ENCODE measurements at places on chromosomes 6 and 20.

GRCh38 chr6:124190256-124190655 lies 386.6 kb downstream of the NKAIN2 start:
- no peak for DNase-seq

DNA sequence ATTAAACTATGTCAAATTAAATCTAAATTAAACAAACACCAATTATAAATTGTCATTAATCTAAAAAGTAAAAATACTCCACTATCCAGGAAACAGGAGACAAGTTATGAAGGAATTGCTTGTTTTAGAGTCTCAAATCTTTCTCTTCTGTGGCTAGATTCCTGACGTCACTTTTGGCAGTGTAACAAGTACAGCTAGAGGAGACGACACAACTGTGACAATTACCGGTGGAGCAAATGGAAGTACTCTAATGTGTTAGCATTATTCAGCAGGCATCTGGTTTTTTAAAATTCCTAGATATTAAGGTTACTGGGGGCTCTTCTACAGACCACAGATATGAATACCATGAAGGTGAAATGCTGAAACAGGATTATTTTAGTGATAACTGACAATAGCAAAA lies 1042.7 kb downstream of the EPHA7 start:
- no peak for DNase-seq

DNA sequence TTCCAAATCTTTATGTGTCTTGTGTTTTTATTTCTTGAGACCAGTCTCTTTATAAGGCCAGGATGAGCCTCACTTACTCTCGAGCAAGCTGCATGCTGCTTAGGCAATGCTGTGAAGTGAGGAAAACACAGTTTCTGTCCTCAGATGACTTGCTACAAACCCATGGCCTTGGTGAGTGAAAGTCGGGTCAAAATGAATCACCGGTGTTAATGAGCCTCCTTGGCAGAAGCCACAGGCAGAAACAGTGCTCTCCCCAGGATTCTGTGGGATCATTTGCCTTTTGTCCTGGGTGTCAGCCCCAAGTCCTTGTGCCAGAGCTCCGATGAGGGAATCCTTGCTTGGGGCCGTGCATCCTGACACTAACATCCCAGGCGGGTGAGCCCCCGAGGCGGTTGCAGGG lies 482.5 kb downstream of the QKI start:
- no peak for DNase-seq

DNA sequence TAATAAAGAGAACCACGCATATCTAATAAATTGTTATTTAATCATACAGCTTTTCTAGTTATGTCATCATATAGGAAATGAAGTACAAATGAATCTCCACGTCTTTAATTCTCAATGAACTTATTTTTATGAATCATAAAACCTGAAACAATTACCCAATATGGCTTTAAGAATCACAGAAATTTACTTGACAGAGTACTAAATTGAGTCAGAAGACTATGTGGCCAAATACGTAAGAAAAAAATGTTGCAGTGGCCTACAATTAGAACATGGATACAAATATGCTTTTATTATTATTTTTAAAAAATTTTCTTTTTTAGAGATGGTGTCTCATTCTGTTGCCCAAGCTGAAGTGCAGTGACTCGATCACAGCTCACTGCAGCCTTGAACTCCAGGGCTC lies 584.7 kb upstream of the SLC35B3 start:
- DNase-seq = no peak

- DNase-seq = no peak
These were observed 613.1 kb downstream of the EPHA7 start for GRCh38 chr6:92806254-92806653.

GRCh38 chr6:34416877-34417371 lies 8.9 kb downstream of the RPS10 start:
- DNase-seq = no peak

DNA sequence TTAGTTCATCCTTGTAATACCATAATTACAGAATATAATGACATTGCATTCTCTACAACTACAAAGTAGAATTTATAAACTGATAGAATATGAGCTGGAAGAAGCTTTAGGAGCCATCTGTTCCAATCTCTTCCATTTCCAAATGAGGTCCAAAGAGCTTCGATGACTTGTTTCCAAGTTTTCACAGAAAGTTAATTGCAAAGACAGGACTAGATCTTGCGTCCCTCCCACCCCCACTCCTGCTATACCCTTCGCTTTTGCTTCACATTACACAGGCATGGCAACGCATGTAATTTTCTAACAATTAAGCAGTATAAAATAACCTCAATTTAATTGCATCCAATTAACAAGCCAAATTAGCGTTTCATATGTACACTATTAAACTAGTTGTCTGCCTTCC lies 7.0 kb downstream of the HIVEP2 start:
- no peak for DNase-seq

DNA sequence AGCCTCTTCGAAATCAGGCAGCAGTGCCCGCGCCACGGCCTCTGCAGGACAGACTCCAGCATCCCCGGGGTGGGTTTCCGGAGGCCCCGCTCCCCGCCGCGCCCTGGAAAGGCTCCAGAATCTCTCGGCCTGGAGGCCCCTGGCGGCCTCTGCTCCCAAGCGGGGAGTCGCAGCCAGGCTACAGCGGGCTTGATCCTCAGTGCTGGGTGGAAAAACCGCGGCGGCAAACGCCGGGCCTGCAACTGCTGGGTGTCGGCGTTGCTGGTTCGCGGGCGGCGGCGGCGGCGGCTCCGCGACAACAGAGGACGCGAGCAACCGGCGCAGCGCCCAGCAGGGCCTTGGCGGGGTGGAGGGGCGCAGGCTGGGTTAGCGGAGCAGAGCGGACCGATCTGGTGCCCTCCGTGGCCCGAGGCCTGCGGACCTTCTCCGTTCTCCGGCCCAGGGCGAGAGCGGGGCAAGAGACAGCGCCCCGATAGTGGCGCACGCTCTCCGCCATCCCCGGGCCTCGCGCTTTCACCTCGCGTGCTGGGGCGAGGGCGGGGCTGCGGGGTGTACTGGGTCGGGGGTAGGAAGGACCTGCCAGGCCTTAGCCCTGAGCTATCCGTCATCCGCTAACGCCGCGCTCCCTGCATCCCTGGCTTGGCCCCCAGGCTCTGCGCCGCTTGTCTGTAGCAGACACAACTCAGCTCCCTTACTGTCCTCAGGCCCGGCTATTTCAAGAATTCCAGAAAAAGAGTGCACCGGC lies 3.4 kb upstream of the ZNF292 start:
- peak; percentile 75 for DNase-seq

GRCh38 chr20:58677808-58678207 lies 14.8 kb upstream of the NPEPL1 start:
- no peak for DNase-seq

DNA sequence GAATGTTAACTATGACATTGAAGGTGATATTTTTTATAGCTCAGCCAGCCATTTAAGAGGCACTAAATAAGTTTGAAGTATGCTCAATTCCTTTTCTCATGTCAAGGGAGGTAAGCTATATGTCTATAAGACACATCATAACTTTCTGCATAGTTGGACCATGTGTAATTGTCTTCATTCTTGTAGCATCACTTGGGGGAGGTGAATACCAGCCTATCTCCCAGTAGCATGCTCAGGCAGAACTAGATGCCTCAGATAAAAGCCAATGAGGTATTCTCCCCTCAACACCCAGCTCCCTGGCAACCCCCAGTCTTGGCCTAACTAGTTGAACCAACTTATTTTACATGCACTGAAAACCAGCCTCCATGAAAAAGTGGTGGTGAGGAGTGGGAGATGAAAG lies 158.3 kb upstream of the JAG1 start:
- no peak for DNase-seq

- DNase-seq = no peak
These were observed 36.5 kb downstream of the SNX14 start for GRCh38 chr6:85556992-85557668.

GRCh38 chr20:34771680-34772081 lies 53.8 kb downstream of the NCOA6 start:
- DNase-seq = no peak

GRCh38 chr20:13221673-13222318 lies 722 bp downstream of the ISM1 start:
- peak; percentile 70 for DNase-seq

DNA sequence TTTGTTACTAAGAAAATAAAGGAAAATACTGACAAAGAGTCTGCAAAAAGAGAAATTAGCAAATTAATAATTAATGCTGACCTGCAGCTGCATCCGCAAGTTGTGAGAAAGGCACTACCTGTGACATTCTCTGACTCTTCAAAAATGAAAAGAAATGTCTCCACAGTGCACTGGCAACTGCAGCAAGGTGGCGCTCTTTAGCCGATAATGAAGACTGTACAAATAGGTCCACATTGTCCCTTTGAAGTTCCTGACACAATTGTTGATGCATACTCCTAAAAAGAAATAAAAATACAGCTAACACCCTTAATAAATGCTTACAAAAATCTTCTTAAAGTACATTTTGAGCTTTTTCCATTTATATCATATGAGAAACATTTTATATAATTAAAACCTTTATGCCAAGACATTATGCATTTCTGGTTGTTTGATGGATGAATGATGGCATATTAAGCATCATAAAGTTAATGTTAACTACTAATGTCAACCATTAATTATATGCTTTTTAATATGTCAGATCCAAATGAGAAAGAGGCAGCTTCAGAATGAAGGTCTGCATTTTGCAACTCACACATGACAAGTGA lies 96.5 kb downstream of the MMS22L start:
- peak; percentile 63 for DNase-seq

DNA sequence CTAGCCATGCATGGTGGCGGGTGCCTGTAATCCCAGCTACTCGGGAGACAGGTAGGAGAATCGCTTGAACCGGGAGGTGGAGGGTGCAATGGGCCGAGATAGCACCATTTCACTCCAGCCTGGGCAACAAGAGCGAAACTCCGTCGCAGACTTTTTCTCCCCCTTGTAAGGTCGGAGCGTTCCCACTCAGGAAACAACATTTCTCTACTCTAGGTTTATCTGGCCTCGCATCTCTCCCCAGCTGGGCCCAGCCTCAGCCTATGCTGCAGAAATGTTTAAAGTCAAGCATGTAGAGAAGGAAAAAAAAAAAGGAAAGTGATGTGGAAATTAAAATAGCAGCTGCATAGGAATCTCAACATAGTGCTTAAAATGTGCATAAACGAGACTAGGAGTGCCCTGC lies 172.3 kb downstream of the TRIM27 start:
- no peak for DNase-seq

GRCh38 chr20:41854765-41855164 lies 236.6 kb upstream of the CHD6 start:
- no peak for DNase-seq

GRCh38 chr6:159852877-159853276 lies 37.9 kb upstream of the MAS1 start:
- no peak for DNase-seq

GRCh38 chr20:9480066-9480465 lies 34.3 kb upstream of the LAMP5 start:
- DNase-seq = no peak

GRCh38 chr6:167106406-167106805 lies 16.5 kb upstream of the CCR6 start:
- DNase-seq = no peak

GRCh38 chr6:127956956-127957355 lies 56.1 kb upstream of the THEMIS start:
- DNase-seq = no peak

- DNase-seq = no peak
These were observed 357.9 kb downstream of the FARS2 start for GRCh38 chr6:5619249-5619648.

GRCh38 chr6:38151580-38152500 lies 332.3 kb downstream of the ZFAND3 start:
- no peak for DNase-seq

DNA sequence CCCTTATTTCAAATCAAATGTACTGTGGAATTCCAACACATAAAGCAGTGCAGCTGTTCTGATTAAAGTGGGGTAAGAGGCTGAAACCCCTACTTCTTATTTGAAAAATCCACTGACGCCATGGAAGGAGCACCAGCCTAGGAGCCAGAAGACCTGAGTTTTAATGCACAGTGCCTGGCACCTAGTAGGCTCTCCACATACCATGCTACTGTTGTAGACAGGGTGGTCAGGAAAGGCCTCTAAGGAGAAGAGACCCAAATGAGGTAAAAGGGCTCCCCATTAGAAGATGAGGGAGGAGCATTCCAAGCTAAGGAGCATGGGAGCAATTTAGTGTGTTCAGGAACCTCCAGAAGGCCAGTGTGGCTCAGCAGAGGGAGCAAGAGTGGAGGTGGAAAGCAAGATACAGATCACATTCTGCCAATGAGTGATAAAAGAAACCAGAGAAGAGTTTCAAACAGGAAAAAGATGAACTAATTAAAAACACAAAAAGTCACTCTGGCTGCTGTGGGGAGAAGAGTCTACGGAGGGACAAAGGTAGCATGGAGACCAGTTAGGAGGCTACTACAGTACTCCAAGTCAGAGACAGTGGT lies 11.8 kb upstream of the ZNF76 start:
- DNase-seq = no peak

GRCh38 chr6:49252901-49253300 lies 210.2 kb downstream of the MMUT start:
- no peak for DNase-seq

GRCh38 chr6:119096721-119097565 lies 18.5 kb upstream of the FAM184A start:
- DNase-seq = no peak

DNA sequence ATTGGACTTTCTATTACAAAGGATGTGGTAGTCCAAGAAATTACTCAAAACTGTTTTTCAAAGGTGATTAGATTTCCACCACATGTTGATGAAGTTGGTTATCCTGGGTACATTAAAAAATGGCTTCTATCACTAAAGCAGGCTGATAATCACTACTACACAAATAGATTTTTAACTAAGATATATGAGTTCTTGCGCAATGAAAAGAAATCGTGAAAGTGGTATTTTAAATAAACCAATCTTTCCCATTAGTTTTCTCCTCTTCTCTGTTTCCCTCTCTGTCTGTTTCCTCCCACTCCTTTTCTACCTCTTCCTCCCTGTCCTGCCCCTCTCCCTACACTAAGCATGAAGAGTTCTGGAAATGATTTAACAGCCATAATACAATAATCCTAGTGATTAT lies 487.9 kb upstream of the CITED2 start:
- DNase-seq = no peak

- DNase-seq = peak; percentile 52
These were observed 9.3 kb downstream of the DUSP15 start for GRCh38 chr20:31861135-31861384.

DNA sequence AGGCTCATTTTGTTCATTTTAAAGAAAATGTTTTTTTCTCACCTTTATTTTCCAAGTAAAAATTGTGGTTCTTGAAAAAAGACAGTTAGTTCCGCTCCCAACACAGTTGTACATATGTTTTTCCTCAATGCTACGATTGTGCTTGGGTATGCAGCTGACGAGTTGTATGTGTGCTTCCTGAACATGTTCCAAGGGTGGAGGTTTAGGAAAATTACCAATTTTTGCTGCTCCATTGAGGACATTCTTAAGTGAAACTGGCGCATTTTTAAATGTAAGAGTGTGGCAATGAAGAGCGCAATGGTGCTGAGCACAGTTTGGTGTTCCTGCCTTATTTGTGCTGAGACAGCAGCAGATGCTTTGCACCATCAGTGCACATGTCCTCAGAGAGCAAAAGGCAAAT lies 70.3 kb upstream of the CLDN20 start:
- no peak for DNase-seq

DNA sequence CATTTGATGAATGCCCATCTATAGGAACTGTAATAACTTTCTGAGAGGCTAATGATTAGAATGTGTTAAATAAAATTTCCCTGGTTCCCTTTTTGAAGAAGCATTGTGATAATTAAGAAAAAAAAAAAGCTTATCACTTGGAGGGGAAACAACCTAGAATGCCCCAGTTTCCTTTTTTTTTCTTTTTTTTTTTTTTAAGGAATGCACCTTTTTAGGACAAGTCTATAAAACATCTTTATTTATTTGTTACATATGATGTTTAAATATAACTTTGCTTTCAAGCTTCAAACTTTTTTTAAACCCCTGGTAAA lies 7.3 kb upstream of the MRPS10 start:
- DNase-seq = no peak

GRCh38 chr6:21187485-21187884 lies 406.1 kb upstream of the SOX4 start:
- DNase-seq = no peak

Measured in NCI-H345 (cell line).